Pons (tissue), 1 donor: ENCODE measurements at places on chromosomes 2 and 18.

DNA sequence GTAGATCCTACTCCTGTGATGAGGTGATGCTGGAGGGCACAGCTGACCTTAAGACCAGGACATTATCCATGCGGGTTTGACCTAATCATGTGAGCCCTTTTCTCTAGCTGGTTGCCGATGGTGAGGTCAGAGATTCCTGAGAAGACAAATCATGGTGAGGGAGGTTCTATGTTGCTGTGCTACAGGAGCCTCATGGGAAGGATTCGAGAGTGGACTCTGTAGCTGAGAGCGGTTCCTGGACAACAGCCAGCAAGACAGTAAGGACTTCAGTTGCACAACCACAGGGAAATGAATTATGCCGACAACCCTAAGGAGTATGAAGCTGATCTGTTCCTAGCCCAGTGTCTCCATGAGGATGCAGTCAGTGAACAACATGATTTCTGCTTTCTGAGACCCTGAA lies 80.4 kb downstream of the EPB41L3 start:
- DNase-seq = peak; percentile 25

DNA sequence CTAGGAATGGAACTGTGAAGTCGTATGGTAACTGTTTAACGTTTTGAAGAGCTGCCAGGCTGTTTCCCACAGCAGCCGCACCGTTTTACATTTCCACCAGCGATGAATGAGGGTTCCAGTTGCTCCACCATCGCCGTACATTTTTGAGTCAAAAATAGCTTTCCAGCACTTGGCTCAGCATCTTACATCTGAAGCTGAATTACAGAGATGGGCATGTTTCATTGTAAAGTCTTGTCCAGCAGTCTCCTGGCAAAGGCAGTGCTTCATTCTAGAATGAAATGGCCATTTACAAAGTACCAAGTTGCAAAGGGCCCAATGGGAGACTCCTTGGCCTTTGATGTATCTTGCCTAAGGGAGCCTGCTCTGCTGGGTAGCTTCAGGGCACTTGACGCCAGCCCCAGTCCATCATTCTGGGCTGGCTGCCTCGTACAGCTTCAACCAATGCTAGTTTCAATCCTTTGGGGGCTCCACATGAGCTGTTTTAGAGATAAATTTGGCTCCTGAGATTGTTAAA lies 45.1 kb downstream of the ATIC start:
- no peak for DNase-seq

GRCh38 chr2:222088561-222088960 lies 210.2 kb downstream of the PAX3 start:
- no peak for DNase-seq

- no peak for DNase-seq
Observed at GRCh38 chr2:230152334-230152733, 67.5 kb downstream of the SP110 start.

- no peak for DNase-seq
Observed at GRCh38 chr2:64168201-64168600, 24.0 kb upstream of the PELI1 start.

DNA sequence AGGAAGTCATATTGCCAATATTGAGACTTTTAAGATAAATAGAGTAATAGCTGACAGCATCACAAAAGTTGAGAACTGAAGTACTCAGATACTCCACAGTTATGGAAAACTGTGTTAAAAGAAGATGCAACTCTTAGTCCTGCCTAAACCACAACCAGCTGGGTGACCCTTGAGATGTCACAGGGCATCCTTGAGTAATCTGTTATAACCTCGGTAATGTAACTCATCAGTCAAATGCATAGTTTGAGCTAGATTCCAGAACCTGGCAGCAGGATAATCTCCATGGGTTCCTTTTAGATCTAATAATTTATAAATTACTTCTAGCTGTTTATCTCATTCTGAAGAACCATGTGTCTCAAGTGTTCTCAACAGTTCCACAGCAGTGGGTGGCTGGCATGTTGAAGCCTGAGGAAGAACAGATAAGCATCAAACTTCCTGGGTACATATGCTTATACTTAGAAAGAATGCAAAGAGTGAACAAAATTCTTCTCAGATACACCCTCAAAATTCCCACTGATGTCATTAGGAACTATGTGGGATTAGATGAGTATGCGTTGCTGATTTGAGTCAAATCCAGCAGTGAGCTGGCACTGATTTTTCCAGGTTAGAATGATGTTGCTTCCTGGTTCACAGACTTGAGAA lies 304.1 kb upstream of the ERBB4 start:
- no peak for DNase-seq
